M059J (cell line): ENCODE measurements at places on chromosomes 2 and 18. TPM values are rescaled to one million over a fixed set of nuclear protein-coding genes. Genes with fewer than 3 reads are reported as not detected.
A peak's percentile ranks its signal among the peaks of the same experiment; 100 is the strongest.

GRCh38 chr2:204260162-204260877, 285.0 kb upstream of the PARD3B start:
- peak; percentile 57 for DNase-seq

DNA sequence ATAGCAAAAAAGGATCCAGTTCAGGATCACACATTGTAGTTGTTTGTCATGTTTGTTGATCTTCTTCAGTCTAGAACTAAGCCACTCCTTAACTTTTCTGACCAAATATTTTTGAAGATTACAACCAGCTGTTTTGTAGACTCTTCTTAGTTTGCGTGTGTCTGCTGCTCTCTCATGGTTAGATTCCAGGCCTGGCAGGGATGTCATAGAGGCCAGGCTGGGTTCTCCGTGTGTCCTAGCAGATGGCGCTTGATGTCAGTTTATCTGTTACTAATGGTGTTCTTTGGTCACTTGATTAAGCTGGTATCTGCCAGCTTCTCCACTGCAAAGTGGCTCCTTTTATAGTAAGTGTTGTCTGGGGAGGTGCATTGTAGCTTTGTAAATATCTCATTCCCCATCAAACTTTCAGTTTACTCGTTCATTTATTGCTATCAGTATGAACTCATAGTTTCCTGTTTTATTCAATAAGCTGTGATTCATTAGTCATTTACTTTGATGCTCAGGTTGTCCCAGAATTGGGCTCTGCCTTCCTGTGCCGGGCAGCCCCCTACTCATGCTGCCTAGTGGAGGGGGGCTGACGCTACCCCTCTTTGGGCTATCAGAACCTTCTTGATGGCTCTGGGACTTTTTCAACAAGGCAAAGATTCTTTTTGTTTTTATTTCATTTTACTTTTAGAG, 42.1 kb downstream of the GRHL1 start:
- DNase-seq = no peak

- DNase-seq = no peak
These were observed 271.0 kb downstream of the TGIF1 start for GRCh38 chr18:3720818-3721545.

DNA sequence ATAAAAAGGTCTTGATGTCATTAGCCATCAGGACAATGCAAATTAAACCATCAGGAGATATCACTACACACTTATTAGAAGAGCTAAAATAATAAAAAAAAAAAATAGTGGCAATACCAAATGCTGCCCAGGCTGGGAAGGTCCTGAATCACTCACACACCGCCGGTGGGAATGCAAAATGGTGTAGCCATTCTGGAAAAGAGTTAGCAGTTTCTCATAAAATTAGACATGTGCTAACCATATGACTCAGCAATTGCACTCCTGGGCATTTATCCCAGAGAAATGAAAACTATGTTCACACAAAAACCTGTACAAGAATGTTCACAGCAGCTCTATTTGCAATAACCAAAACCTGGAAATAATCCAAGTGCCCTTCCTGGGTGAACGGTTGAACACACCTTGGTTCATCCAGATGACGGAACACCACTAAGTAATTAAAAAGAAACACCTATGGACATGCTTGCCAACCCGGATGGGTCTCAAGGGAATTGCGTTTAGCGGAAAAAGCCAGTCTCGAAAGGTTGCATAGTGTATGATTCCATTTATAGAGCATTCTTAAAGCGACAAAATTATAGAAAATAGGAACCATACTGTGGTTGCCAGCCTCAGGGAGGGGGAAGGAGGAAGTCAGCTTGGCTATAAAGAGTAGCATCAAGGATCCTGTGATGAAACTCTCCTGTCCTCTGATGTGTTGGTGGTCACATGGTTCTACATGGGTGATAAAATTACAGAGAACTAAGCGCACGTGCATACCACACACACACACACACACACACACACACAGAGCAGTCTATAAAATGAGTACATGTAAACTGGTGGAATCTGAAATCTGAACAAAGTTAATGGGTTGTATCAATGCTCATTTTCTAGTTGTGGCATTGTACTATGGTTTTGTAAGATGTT, 4.6 kb downstream of the MBP start:
- peak; percentile 96 for DNase-seq

- DNase-seq = no peak
These were observed 220.0 kb upstream of the TANK start for GRCh38 chr2:160940271-160940670.

DNA sequence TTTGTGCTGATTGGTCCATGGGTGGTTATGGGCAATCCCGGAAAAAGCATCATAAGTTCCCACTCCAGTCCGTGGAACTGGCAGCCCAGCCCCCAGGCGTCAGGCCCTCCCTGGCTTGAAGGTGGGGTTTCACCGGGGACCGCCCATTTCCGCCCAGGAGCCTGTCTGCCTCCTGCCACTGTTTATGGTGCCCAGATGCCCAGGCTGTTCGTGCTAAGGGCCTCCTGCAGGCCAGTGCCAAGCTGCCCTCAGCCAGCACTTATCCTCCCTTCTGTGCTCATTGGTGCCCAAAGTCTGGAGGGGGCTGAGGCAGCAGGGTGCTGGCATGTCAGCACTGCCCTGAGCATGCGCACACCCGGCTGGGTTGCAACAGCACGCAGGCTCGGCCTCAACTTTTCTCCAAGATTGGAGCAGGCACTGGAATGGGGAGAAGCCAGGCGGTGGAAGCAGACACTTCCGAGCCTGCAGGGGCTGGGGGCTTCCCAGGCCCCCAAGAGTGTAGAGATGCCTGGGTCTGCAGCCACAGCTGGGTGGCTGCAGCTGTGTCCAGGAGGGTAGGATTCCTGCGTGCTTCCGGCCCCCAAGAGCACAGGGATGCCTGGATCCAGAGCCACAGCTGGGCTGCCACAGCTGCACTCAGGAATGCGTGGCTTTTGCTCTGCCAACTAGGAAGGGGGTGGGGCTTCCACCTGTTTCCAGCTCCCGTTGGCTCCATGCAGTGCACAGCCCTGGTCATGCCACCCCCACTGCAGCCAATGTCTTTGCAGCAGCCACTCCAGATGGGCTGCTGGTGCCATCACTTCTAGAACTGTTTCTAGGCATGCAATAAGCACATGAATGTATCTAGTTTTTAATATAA, 74.0 kb downstream of the AGPS start:
- peak; percentile 33 for DNase-seq

GRCh38 chr2:235725841-235726240, 232.0 kb downstream of the AGAP1 start:
- no peak for DNase-seq

- peak; percentile 77 for DNase-seq
These were observed 106.4 kb upstream of the NCKAP5 start for GRCh38 chr2:133674433-133675331.

DNA sequence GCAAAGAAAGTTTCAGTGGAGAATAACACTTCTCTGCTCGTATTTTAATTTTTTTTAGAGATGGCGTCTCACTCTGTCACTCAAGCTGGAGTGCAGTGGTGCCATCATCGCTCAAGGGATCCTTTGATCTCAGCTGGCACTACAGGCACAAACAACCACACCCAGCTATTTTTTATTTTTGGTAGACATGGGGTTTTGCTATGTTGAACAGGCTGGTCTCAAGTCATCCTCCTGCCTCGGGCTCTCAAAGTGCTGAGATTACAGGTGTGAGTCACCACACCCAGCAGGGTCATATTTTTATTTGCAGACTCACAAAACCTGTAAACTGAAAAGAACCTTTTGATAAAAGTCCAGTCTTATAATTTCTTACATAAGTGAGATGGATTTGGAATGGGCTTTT, 2.6 kb downstream of the TRAK2 start:
- peak; percentile 51 for DNase-seq

- DNase-seq = no peak
These were observed 33.2 kb downstream of the PLA2R1 start for GRCh38 chr2:160029270-160029628.

DNA sequence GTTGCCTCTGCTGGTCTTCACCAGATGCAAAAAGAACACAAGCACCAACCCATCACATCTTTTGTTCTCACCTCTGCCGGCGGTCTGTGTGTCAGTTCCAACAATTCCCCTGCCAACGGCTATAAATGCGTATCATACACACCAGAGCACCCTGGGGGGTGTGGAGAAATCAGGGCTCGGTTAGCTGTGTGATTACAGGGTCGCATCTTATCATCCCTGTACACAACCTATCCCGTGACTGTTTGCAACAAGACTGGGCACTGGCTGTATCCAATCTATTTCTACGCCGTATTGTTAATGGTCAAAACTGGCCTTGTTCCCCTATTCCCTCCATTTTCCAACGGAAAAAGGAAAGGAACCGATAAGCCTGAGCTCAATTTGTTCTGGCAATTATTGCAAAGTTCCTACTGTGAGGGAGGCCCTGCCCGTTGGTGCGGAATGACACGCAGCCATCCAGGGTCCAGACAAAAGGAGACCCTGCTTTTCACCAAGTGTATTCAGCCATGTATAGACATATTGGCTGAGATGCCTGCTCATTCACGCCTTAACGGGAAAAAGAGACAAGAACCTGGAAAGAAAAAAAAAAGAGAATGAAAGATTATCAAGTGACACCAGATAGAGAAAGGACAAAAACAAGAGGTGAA, 136.9 kb downstream of the CDH20 start:
- DNase-seq = no peak

GRCh38 chr2:76332871-76333270, 622.2 kb upstream of the GCFC2 start:
- DNase-seq = no peak

DNA sequence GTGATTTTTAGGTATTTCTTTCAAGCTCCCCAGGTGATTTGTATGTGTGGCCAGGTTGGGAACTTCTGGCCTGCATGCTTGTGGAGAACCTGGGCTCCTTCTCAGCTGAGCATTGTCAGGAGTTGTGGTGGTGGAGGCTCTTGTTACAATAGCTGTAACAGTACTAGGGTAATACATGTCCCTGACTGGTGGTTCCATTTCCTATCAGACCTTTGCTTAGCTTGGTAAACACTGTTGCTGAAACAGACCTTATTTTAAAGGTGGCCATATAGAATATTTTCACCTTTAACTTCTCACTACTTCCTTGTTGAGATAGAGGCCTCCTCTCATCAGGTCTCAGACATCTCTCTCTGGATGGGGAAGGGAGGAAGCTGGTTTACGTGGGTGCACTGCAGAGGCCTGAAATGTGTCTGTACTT, 79.2 kb downstream of the SETBP1 start:
- DNase-seq = no peak

GRCh38 chr18:46399303-46399702, 257.7 kb downstream of the LOXHD1 start:
- DNase-seq = no peak

The CYP20A1 gene
- 16.9 and 19.9 TPM in 2 replicates for total RNA-seq

The GREB1 gene
- 0.12 and 0.39 TPM in 2 replicates for total RNA-seq

The OXER1 gene
- not detected in 2 replicates for total RNA-seq

The CPLX4 gene
- not detected in 2 replicates for total RNA-seq

The COBLL1 gene
- total RNA-seq = 12.5 and 15.6 TPM in 2 replicates

The REG1B gene
- not detected in 2 replicates for total RNA-seq
